ENCODE measurements at places on chromosomes 12 and 14.

DNA sequence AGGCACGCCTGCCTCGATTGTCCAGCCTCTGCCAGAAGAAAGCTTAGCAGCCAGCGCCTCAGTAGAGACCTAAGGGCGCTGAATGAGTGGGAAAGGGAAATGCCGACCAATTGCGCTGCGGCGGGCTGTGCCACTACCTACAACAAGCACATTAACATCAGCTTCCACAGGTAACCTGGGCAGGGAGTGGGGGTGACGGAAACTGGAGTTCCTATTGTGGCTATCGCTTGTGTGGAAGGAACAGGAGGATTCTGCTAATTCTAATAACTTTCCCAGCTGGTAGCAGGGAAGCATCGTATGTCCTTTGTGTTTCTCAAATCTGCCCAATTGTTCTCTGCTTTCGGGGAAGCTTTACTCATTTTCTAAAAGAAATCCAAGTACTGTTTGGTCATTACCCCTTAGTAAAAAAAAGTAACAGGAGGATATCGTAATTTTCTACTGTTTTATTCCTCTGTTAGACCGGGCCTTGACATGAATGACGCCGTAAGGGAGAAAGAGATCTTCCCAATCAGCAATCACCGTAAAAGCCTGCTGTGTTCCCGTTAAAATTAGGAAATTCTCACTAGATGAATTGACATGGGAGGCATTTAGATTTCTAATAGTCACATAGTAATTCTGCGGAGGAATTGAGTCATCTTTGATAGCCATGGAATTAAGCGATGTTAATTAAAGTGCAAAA lies 449 bp downstream of the THAP2 start:
- peak; percentile 58 for DNase-seq

DNA sequence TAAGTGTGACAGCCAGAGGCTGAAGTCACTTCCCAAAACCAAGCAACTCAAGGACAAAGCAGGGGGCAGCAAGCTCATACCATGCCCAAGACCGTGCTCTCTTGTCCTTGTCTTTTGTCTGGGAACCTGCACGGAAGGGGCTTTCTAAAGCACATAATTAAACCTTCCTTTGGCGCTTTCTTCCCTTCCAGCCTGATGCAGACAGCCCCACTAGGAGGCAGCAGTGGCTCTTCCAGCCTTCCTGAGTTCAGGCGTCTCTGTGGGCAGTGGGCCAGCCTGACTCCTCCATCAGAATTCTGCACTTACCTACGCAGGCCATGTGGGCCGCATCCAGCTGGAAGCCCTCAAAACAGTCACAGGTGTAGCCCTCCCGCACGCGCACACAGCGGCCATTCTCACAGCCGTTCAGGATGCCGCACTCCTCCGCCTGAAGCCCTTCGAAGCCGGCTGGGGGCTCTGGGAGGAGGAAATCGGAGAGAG lies 7.6 kb downstream of the ISCA2 start:
- DNase-seq: peak; percentile 87

- no peak for DNase-seq
Measured at GRCh38 chr14:70935135-70935534, 27.9 kb downstream of the PCNX1 start.

GRCh38 chr14:68145036-68145435 lies 325.5 kb downstream of the RAD51B start:
- DNase-seq: no peak

DNA sequence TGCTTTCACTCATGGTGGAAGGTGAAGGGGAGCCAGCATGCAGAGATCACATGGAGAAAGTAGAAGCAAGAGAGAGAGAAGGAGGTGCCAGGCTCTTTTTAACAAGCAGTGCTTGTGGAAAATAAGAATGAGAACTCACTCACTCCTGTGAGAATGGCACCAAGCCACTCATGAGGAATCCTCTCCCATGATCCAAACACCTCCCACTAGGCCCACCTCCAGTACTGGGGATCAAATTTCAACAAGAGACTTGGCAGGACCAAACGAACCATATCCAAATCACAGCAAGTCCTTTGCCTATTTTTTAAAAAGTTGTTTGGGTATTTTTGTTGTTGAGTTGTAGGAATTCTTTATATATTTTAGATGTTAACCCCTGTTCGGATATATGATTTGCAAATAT lies 245.9 kb upstream of the ARID2 start:
- DNase-seq: peak; percentile 11

GRCh38 chr14:49679271-49679670 lies 8.7 kb downstream of the POLE2 start:
- DNase-seq: peak; percentile 34

DNA sequence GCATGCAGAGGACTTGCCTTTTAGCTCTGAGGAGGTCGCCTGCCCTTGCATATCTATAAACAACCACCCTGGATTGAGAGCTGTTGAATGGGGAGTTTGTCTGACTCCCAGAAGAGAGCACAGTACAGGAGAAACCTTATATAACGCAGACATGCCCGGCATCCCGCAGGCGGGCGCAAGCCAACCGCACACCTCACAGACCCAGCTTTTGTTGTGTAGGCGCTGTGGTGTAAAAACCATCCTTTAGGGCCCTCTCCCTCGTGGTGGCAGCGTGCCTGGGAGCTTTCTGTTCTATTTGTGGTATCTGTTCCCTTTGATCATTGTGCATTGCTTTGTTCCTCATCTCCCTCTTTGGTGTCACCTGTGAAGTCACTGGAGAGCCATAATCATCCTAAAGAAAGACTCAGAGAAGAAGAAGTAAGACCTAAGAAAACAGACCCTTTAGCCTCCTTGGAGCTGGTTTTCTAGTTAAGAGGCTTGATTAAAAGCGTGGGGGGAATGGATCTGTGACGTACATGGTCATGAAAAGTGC lies 77.7 kb downstream of the ETV6 start:
- no peak for DNase-seq

DNA sequence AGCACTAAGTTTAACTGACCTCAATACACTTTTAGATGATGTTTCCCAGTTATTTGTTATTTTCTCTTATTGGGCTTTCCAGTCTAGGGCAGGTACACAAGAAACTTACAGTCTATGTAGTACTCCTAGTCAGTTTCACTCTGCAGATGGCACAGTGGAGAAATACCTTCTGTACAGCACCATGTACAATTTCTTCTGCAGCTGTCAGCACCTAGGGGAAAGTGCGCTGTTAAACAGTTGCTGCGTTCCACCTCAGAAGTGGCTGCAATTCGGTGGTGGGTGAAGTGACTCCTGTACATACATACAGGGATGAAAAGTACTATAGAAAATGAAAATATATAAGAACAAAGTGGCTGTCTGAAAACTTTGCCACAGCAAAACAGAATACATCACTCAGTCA lies 48.3 kb downstream of the NOVA1 start:
- DNase-seq: no peak

DNA sequence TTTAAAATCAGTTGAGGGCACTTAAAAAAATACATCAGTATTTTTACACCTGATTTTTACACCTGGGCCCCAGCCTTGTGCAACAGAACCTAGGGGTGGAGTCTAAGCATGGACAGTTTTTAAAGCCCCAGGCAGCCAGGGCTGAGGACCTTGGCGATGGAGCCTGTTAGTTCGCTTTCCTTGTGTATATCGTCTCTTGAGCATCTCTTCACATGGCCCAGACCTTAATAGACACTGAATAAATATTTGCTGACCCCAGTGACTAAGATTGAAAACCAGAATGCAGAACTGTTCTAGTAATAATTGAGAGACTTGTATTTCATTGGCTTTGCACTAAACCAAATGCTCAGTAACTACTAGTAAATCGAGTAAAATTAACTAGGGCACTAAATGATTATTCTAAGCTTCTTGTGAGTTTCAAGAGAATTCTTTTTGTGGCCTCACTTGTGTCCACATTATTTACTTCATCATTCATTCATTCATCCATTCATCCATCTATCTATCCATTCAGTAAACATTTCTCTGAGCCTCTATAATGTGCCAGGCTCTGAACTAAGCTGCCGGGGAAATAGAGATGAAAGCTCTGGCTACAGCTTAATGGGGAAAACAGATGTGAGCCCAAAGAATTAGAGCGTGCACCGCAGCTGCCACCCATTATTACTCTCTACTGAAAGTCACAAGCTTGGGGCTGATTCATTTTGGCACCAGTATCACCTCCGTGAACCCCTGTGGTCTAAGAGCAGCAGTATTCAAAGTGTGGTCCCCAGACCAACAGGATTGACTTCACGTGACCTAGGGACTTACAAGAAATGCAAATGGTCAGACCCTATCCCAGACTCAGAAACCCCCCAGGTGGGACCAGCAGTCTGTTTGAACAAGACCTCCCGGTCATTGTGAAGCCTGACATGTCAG lies 30.7 kb upstream of the BCL7A start:
- peak; percentile 47 for DNase-seq

GRCh38 chr12:24681570-24681969 lies 267.3 kb downstream of the BCAT1 start:
- DNase-seq: no peak

DNA sequence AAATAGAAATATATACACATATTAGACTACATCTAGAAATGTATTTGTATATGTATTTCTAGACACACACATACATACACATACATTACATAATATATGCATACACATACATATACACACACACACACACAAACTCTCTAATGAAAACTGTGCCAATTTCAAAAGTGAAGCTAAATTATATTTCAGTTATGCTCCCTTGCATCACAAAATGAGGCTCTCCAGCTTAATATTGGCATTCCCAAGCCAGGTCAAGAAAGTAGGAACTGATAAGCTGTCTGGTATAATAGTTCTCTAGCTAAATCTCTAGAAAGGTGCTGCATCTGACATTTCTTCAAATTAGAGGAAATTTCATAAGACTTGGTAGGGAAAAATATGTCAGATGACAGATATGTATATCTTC lies 56.9 kb downstream of the GARIN6 start:
- no peak for DNase-seq

DNA sequence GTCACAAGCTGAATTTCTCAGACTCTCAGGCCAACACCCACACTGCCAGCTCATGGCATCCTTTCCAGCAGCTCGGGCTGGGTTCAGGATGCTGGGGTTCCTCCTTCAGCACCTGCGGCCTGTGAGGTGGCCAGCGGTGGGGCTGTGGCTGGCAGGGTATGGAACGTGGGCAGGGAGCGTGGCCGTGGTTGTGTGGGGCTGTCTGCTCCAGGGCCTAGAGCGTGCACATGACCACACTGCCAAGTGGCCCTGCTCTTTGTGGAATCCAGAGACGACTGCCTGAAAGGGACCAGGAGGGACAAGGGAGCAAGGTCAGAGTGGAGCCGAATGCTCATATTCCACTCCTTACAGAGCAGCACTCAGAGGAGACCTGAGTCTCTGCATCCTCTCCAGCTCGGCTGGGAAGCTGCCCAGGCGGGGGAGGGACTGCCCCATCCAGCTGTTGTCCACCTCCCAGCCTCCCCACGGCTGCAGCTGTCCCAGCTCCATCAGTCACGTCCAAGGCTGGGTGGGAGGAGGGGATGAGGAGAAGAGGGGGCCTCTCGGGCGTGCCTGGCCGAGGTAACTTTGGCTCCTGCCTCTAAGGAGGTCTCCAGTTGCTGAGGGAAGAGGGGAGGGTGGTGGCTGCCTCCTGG lies 71.3 kb downstream of the TSPAN9 start:
- DNase-seq: no peak

DNA sequence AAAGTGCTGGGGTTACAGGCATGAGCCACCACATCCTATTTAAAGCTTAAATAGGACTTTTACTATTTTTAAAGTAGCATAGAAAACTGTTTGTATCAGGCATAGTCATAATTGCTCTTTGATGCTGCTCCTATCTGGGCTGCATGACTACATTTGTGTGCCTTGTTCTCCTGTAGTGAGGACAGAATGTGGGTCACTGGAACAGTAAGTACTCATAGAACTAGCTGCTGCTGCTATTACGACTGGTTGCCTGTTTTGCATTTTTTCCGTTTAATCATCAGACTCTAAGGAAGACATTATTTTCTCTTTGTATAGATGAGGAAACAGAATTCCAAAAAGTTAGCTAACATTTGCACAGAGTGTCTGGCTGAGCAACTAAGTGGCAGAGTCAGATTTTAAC lies 42.8 kb downstream of the ZC3H14 start:
- DNase-seq: peak; percentile 17

DNA sequence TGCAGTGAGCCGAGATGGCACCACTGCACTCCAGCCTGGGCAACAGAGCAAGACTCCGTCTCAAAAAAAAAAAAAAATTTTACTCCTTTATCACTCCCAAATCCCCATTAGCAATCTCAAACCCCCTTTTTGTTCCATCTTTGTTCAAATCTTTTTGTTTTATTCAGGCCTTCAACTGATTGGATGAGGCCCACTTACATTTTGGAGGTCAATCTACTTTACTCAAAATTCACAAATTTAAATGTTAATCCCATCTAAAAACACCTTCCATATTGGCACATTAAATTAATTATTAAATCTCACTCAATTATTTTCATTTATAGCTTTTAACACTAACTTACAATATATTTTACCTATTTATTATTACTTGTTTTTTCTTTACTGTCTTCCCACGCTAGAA lies 27.0 kb upstream of the TXNRD1 start:
- DNase-seq: no peak

DNA sequence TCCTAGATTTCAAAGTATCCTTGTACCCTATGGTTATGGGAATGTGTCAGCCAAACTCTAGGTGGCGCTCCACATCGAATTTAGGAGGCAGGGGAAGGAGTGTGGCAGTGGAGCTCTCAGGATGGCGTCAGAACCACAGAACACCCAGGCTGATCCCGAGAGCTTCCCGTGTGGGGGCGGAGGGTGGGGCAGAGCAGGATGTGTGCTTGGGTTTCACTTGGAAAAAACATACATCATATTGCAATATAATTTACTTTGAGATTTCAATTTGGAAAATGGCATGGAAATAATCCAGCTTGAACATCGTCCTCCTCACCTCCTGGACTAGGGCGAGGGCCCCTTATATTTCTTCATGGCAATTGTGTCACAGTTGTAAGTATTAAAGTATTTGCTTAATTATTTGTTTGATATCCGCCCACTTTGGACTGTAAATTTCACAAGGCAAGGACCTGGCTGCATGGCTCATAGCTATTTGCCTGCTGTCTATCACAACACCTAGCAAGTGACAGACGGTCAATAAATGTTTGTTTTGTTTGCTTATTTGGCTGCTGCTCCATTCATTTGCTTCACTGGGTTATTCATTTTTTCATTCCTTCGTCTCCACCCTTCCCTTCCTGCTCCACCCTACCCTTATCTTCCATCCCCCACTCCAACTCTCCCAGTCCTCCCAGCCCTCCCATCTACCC lies 221.5 kb upstream of the HMGA2 start:
- DNase-seq: peak; percentile 97

DNA sequence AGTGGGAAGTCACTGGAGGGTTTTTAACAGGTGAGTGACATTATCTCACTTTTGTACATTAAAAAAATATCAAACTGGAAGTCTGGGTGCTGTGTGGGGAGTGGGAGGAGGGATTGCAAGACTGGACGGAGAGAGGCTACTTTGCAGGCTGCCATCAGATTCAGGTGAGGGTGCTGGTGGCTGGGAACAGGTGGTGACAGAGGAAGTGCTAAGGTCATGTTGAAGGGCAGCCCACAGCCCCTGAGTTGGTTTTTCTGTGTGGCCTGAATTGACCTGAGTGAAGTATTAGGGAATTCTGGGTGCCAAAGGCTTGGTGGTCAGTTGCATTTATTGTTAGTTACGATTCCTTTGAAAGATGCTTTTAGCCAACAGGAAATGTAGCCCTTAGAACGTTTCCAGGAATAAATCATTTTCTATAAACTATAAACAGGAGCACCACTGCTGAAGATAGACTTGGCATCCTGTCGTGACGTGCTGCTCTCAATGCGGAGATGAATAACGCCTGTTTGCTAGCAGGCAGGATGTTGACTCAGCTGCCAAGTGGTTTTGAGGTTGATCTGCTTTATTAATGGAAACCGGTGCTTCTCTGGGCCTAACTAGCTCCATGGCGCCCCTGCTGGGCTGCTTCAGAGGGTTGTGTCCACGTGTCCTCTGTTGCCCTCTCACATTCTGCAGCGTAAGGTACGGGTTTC lies 707.5 kb upstream of the TMEM132C start:
- DNase-seq: peak; percentile 97
